Breast epithelium (tissue), 4 donors: ENCODE measurements at places on chromosomes 2 and 18. TPM values are rescaled to one million over a fixed set of nuclear protein-coding genes. Genes with fewer than 3 reads are reported as not detected.

Gene MOGAT1
- 0.98 TPM for total RNA-seq

Gene IGFBP2
- total RNA-seq, result 16.0 TPM

Gene MEP1B
- total RNA-seq, result 0.15 TPM

Gene ALPG
- not detected for total RNA-seq

Gene G6PC2
- total RNA-seq, result not detected

Gene SIX2
- total RNA-seq, result 1.5 TPM

Gene CHRND
- total RNA-seq, result not detected

Gene GREB1
- 83.6 TPM for total RNA-seq

Gene TUBA3E
- not detected for total RNA-seq

Gene ADCYAP1
- not detected for total RNA-seq
